GM13977 (cell line): ENCODE measurements at places on chromosomes 4 and X.

GRCh38 chr4:127748957-127749356, 18.8 kb downstream of the SLC25A31 start:
- no peak for DNase-seq

GRCh38 chr4:82458729-82459128, 28.3 kb downstream of the ENOPH1 start:
- DNase-seq: peak; percentile 27

DNA sequence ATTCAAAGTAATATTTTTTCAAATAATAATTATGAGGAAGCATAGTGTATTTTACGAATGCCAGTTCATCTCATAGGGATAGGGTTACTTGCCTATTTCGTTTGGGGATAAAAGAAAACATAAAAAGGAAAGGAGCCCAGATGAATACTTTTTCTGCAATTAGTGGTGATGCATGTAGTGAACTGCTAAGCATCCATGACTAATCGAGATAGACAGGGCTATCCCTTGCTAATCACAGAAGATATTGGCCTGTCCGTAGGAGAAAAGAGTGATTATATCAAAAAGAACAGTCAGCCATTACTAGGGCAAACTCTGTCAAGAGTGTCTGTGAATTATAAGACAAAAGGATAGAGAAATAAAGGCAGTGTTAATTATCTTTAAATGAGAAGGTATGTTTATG, 746.1 kb downstream of the C4orf33 start:
- no peak for DNase-seq

- no peak for DNase-seq
Measured at GRCh38 chrX:113726898-113727297, 857.0 kb upstream of the HTR2C start.

- DNase-seq: peak; percentile 49
Measured at GRCh38 chrX:46978341-46979291, 66.4 kb downstream of the JADE3 start.

- DNase-seq: no peak
Measured at GRCh38 chr4:168723569-168723968, 226.7 kb downstream of the PALLD start.

DNA sequence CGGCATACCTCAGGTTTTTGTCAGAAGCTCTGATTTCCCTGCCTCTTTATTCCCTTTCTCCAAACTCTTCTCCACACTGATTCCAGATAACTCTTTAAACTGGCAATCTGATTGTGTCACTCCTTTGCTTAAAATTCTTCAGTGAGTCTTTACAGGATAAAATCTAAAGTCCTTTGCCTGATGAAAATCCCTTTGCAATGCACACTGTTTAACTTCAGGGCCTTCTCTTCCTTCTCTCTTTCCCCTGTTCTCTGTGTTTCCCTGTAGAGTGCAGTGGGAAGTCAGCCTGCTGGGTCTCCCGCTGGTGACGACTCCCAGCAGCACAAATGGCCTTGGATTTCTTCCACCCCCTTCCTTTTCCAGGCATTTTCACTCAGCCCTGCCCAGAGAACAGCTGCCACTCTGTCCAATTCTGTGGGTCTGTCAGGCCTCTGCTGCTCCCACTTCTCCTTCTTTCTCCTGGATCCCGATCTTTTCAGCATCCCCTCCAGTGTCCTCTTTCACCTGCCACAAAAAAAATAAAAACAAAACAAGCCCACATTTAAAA, 189.9 kb upstream of the NWD2 start:
- no peak for DNase-seq

DNA sequence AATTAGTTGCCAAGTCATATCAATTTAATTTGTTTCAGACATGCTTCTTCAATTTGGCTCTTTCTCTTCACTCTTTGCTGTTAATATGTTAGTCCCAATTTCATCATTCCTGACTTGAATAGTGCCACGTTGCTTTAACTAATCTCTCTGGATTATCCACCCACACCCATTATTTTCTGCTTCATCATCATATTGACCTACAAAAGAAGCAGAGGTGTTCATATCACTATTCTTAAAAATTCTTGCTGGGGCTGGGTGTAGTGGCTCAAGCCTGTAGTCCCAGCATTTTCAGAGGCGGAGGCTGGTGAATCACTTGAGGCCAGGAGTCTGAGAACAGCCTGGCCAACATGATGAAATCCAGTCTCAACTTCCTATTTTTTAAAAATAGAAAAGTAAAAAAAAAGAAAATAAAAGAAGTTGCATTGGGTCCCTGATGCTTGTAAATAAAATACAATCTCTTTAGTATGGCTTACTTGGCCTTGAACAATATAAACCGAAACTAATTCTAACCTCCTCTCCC, 65.7 kb upstream of the KCNIP4 start:
- no peak for DNase-seq

DNA sequence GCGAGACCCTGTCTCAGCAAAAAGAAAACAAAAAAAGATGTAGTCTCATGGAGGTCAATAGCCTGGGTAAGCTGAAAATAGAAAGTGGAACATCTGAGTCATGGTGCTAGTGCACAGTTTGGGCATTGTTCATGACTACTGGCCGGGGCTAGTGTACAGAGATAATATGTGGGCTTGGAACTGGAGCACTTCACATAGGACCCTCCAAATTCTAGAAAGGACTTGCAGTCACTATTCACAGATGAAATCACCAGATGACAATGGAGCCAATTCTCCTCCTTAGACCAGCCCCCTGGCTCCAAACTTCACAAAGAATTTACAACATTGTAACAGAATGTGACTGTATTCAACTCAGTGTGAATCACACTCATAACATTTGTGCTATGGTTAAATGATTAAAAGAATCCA, 367.8 kb upstream of the SLC7A11 start:
- no peak for DNase-seq

GRCh38 chrX:108735679-108736508, 469 bp downstream of the IRS4 start:
- peak; percentile 21 for DNase-seq

GRCh38 chrX:100599456-100599855, 14.7 kb downstream of the TNMD start:
- no peak for DNase-seq
